NCI-H2171 (cell line): ENCODE measurements at places on chromosomes 6 and 20.
A peak's percentile ranks its signal among the peaks of the same experiment; 100 is the strongest.

GRCh38 chr20:325889-326644, 715 bp downstream of the SOX12 start:
- DNase-seq: peak; percentile 60

DNA sequence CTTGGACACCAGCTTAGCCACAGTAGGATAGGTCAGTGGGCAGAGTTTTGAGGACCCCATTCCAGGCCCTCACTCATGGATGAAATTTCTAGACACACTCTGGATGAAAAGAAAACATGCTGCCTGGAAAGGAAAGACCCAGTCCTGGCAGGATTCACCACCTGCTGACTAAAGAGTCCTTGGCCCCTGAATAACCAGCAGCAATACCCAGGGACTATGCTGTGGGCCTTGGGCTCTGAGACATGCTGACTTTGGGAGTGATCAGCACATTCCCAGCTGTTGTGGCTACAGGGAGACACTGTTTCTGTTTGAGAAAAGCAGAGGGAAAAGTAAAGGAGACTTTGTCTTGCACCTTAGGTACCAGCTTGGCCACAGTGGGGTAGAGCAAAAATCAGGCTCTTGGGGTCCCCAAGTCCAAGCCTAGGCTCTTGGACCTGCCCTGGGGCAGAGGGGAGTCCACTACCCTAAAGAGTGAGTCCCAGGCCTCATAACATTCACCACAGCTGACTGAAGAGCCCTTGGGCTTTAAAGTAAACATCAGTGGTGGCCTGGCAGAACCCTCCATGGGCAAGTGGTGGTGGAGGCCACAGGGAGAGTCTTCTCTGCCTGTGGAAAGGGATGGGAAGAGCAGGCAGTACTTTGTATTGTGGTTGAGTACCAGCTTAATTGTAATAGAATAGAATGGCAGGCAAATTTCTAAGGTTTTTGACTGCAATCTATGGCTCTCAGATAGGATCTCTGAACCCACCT, 516.8 kb downstream of the BCKDHB start:
- no peak for DNase-seq

DNA sequence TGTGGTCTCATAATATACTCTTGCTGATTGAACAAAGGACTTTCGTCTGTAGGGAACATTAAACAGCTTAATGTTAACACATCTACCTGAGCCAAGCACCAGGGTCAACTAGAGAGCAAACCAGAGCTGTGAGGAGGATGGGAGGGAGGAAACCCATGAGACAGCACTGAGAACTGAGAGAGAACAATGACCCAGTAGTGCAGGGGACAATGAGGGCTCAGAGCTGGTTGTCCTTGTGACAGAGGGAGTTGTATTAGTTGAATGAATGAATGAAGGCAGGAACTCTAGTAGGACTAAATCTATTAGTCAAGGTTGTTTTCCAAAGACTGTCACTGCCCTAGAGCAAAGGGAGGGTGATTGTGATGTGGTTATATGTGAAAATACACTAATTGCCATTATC, 28.2 kb upstream of the GSTA4 start:
- no peak for DNase-seq

DNA sequence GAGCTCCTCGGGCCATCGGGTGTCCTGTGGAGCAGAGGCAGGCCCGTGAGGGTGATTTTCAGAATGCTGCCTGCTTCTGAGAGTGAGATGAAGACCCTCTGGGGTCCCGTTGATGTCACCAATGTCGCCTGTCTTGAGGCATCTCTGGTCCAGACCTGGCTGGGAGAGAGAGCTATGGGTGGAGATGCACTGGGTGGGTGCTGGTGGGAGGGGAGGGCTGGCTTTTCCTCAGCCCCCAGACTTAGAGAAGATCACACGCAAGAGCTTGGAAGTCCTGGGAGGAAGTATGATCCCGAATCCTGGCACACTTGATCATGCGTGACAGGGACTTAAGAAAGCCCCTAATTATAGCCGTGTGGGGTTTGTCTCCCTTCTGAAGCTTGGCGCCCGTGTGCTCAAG, 103.2 kb upstream of the CD93 start:
- DNase-seq: no peak

DNA sequence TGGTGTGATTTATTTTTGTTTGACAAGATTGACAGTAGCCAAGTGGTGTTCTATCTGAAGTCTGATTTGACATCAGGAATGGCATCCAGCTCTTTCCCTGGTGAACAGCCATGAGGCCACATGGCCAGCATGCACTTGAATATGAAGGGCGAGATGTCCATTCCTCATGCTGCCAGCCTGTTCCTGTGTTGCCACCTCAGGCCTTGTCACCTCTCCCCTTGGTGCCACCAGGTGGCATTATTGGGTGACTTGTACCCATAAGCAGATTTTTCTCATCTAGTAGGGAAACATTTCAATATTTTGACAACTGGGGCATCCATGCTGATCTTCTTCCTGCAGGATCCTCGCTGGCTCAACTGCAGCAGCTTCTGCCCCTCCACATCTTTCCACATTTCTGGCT, 199.1 kb downstream of the ERMARD start:
- no peak for DNase-seq

DNA sequence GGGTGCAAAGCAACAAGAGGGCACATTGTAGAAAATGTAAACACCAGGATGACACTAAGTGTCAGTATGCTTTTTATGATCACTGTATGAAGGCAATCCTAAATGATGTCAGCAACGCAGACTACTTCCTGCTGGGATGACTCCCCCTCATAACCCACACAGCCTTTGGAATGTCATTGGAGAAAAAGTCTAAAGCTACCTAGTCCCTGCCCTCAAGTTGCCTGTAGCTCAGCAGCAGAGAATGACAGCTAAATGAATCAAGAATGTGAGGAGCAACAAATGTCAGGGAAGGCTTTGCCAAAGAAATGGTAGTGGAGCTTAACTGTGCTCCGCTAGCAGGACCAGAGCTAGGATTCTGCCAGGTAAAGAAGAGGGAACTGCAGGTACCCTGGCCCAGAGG, 555.6 kb downstream of the CD83 start:
- DNase-seq: no peak

DNA sequence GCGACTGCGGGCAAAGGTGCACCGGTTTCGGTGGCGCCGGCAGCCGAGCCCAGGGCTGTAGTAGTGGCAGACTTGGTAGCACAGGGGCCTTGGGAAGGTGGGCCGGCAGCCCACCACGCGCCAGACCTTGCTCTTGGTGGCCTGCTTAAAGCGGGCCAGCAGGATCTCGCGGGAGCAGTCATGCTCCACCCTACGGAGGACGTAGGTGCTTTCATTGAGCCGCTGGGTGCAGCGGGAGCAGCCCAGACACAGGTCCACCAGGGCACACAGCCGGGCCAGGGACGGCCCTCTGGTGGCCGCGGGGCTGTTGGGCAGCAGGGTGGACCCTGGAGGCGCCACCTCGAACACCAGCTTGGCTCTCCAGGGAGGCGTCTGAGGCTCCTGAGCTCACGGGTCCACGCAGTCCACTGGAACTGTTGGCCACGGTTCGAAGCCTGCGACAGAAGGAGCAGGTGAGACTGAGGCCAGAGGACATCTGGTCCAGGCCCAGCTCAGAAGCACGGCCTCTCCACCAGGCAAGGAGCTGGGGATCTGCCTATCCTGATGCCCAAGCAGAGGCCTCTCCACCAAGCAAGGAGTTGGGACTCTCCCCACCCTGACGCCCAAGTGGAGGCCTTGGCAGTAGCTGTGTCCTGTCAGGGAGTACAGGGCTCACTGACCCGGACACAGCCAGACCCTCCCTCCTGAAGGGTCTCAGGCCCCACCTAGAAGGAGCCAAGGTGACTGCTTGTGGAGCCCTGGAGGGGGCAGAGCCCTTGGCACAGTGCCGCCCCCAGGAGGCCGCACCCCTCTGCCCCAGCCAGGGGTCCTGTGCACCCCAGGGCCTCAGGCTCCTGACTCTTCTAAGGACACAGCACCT, 1.0 kb downstream of the HELZ2 start:
- DNase-seq: no peak

DNA sequence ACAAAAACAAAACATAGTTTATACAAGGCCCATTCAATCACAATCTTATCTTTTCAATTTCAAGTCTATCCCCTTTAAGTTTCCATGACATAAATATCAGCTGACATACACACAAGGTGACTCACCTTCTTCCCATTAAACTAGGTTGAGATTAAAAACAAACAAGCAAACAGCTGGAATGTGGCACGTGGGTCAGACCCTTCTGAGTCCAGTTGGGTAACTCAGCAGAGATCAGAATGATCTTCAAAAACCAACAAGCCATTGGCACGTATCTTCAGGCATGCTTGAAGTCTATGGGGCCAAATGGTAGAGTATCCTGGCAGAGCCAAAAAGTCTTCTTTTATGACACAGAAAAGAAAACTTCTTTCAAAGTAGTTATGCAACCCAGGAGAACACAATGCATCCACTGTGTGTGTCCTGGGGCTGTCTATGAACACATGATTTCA, 603.5 kb upstream of the CITED2 start:
- no peak for DNase-seq

DNA sequence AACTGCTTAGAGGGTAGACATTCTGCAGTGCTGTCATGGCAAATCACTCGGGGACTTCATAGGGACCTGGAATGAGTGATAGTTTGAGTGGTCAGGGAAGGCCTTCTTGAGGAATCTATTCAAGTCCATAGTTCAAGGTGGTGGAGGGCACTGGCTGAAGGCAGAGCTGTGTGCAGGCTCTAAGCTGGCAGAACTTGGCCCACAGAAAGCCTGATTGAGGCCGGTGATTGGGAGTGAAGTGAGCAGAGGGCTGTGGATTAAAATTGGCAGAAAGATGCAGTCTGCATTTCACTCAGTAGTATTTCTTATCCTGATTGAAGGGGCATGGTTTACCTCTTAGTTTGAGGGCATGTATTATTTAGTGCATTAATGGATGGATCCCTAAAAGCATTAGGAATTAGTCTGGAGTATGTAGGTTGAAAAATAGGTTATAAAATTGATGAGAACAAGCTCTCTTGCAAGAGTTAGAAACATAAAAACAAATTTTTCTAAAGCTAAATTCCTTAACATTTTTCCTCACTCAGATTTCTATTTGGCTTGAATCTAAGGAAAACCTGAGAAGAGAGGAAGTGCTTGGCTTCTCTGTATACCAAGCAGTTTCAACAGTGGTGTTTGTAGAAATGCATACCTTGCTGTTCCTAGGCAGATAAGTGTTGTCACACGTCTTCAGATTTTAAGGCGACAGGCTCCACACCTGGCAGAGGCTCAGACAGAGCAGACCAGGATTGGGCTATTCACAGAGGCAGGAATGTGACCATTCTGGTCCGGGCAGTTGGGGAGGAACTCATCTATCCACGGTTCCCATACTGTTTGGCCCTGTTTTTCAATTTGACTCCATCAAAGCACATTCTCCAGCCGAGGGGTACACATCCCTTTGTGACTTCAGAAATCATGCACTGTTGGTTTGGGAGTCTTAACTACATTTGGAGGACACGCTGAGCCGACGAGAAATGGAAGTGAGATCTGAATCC, 45.2 kb downstream of the UTRN start:
- DNase-seq: no peak

GRCh38 chr6:34973547-34974248, 84.6 kb downstream of the ANKS1A start:
- no peak for DNase-seq

GRCh38 chr6:156942266-156942665, 165.1 kb downstream of the ARID1B start:
- DNase-seq: no peak

GRCh38 chr6:3571836-3572235, 115.0 kb upstream of the SLC22A23 start:
- no peak for DNase-seq

- DNase-seq: no peak
These were observed 14.5 kb upstream of the TRAF3IP2 start for GRCh38 chr6:111620169-111620568.

DNA sequence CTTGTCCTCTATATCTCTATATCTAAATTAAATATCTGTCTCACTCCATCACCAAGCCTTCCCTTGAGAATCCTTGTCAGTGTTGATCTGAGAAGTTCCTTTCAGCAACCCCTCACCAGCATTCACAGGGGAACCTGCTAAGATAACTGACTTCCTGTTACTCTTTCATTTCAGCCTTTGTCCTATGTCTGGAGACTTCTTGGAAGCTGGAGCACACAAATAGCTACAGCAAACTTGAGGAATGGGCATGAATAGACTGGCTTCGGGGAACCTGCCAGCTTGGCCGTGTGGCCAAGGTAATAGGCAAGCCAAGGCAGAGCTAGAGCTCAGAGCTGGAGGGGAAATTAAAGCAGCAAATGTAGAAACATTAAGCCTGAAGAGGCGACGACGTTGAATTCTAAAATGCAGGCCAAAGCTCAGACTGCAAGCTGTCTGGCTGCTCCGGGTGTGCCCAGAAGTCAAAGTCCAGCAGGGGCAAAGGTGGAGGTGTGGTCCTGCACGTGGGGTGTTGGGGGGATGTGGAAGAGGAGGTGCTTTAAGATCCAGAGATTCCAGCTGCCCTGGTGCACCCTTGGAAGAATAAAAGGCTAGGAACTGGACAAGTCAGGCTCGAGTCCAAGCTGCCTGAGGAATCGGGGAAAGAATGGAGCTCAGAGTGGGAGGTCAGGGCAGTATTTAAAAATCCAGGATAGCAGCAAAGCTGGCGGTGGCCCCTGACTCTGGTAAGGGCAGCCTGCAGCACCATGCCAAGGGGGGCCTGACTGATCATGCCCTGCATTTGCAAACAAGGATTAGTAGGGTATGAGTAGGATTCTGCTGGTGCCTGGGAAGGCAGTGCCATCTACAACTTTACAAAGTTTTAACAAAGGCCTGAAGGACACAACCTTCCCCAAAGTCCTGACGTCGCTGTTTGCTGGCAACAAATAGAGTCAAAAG, 185.0 kb upstream of the SGK1 start:
- DNase-seq: no peak

DNA sequence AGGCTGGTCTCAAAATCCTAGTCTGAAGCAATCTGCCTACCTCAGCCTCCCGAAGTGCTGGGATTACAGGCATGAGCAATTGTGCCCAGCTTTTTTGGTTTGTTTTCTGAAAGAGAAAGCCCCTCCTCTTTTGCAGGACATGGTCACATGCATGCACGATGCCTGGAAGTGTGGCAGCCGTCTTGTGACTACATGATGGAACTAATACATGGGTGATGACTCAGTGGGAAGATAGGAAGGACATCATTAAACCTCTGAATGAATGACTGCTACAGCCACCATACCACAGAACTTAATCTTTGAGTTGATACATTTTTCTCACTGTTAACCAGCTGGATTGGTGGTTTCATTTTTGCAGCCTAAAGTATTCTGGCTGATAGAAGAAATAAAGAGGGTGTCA, 13.4 kb upstream of the CTNNBL1 start:
- DNase-seq: no peak

DNA sequence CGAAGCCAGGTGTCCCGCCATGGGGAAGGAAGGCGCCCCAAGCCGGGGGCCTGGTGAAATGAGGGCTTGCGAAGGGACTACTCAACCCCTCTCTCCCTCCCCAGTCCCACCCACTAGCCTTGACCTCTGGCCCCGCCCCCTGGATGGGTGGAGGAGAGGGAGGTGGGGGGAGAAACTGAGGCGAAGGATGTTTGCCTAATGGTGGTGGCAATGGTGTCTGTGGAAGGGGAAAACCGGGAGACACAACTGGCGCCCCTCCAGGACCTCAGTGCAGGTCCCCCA, at the start of gene POU5F1:
POU5F1 (minus strand) TSS at position 83 of the 282 bp plus-strand sequence; CDS start at position 21, 62 bp downstream.
- no peak for DNase-seq

GRCh38 chr6:152701081-152701862, 3.6 kb downstream of the MYCT1 start:
- DNase-seq: no peak
